ENCODE measurements at places on chromosomes 13 and 19.

- peaks cover 5% of the 10 kb centered on the region for H3K27me3 ChIP-seq
- DNase-seq = no peak
- no peak overlapping the region for H3K27ac ChIP-seq
Measured at GRCh38 chr19:32181216-32181920, 164.0 kb upstream of the ZNF507 start.

GRCh38 chr19:46115396-46116106, 8.9 kb downstream of the IGFL3 start:
- peak overlapping the region; percentile 34 for H3K4me3 ChIP-seq
- peaks cover 22% of the 10 kb centered on the region for H3K4me1 ChIP-seq
- no peaks in the 10 kb centered on the region for H3K36me3 ChIP-seq
- H3K27me3 ChIP-seq = peaks cover 78% of the 10 kb centered on the region

DNA sequence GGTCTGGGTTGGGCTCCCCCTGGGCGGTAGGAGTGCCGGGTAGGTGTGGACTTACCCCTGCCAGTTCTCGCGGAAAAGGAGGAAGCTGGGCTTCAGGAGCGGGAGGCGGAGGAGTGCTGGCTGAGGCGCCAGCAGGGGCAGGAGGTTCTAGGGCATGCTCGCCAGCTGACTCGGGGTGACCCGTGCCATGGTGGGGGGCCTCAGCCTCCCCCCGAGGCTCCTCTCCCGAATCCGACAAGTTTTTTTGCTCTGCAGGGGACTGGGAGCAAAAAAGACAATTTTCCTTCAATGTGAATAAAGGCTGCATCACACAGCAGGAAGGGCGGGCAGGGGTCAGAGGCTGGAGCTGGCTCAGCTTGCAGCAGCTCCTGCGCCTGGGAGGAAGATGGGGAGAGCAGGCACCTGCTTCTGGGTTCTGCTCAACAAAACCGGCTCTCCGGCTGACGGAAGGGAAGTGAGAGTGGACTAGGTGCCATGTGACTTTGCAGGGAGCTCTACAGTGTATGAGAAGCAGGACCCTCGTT, 26.5 kb downstream of the RANBP3 start:
- peak overlapping the region; percentile 96 for H3K27ac ChIP-seq
- peak overlapping the region; percentile 4 for H3K4me3 ChIP-seq
- H3K27me3 ChIP-seq = no peaks in the 10 kb centered on the region
- peaks cover 83% of the 10 kb centered on the region for H3K36me3 ChIP-seq

GRCh38 chr19:28553005-28553404, 659.9 kb downstream of the UQCRFS1 start:
- H3K4me3 ChIP-seq = no peak overlapping the region
- H3K27me3 ChIP-seq = no peaks in the 10 kb centered on the region
- H3K36me3 ChIP-seq = no peaks in the 10 kb centered on the region
- peak overlapping the region; percentile 23 for H3K27ac ChIP-seq
- no peak for DNase-seq

- no peaks in the 10 kb centered on the region for H3K4me1 ChIP-seq
- no peak overlapping the region for H3K27ac ChIP-seq
- no peaks in the 10 kb centered on the region for H3K36me3 ChIP-seq
- H3K4me3 ChIP-seq = no peak overlapping the region
Measured at GRCh38 chr13:36913463-36913862, 6.6 kb downstream of the SMAD9 start.

DNA sequence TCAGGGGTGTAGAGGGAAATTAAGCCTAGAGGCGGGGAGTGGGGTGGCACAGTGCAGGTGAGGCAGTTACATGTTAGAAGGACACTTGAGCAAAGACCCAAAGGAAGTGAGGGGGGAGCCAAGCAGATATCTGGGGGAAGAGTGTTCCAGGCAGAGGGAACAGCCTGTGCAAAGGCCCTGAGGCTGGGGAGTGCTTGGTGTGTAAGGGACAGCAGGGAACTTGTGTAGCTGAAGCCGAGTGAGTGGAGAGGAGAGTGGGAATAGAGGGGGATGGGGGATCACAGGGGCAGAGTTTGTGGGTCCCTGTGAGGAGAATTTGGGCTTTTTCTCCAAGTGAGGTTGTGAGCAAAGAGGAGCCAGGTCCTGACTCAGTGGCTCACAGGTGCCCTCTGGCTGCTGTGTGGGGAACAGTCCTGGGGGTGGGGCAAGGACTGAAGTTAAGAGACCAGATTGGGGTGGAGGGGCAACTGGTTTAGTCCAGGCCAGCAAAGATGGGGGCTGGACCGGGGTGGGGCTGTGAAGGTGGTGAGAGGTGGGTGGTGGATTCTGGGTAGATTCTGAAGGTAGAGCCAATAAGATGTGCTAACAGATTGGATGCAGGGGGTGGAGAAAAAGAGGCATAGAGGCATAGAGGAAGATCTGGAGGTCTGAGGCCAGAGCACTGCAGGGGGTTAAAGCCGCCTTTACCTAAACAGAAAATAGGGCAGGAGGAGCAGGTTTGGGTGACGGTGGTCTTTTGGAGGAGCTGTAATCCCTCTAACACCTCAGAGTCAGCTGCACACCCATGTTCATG, 75.3 kb downstream of the CACNA1A start:
- H3K4me1 ChIP-seq = no peaks in the 10 kb centered on the region
- H3K36me3 ChIP-seq = no peaks in the 10 kb centered on the region
- H3K27ac ChIP-seq = no peak overlapping the region
- no peak overlapping the region for H3K4me3 ChIP-seq
- DNase-seq = peak; percentile 62

GRCh38 chr19:6568816-6569215, 22.1 kb downstream of the CD70 start:
- H3K27ac ChIP-seq = no peak overlapping the region
- H3K27me3 ChIP-seq = peaks cover 25% of the 10 kb centered on the region
- H3K36me3 ChIP-seq = no peaks in the 10 kb centered on the region
- H3K4me1 ChIP-seq = no peaks in the 10 kb centered on the region
- DNase-seq = no peak
- H3K4me3 ChIP-seq = no peak overlapping the region

DNA sequence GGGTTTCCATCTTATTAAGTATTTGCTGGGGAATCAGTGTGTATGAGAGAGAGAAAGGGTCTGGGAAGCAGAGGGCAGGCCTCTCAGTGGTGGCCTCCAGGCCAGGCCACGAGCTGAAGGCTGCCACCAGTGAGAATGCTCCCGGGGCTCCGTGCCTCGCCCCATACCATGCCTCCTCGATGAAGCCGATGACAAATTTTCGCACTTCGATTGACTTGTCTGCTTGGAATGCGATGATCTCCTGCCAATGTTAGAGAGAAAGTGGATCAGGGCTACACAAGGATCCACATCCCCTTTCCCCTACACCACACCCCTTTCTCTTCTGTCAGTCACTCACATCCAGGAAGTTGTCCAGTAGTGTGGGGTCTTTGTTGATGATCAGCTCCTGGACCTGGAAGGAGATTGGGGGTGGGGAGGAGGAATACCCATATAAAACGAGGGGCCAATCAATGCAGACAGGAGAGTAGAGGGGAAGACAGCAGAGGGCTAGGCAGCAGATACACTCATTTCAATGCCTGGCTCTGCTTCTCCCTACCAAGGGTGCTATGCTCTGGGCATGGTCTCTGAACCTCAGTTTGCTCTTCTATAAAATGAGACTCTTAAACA, 10.7 kb downstream of the SYMPK start:
- peak overlapping the region; percentile 50 for H3K27ac ChIP-seq
- no peaks in the 10 kb centered on the region for H3K27me3 ChIP-seq
- H3K4me1 ChIP-seq = no peaks in the 10 kb centered on the region
- H3K4me3 ChIP-seq = no peak overlapping the region
- DNase-seq = no peak
- H3K36me3 ChIP-seq = peaks cover 96% of the 10 kb centered on the region

GRCh38 chr13:102392481-102393209, 9.2 kb downstream of the FGF14 start:
- peak overlapping the region; percentile 84 for H3K4me3 ChIP-seq
- H3K36me3 ChIP-seq = peaks cover 5% of the 10 kb centered on the region
- peaks cover 30% of the 10 kb centered on the region for H3K4me1 ChIP-seq
- H3K27me3 ChIP-seq = peaks cover 2% of the 10 kb centered on the region

DNA sequence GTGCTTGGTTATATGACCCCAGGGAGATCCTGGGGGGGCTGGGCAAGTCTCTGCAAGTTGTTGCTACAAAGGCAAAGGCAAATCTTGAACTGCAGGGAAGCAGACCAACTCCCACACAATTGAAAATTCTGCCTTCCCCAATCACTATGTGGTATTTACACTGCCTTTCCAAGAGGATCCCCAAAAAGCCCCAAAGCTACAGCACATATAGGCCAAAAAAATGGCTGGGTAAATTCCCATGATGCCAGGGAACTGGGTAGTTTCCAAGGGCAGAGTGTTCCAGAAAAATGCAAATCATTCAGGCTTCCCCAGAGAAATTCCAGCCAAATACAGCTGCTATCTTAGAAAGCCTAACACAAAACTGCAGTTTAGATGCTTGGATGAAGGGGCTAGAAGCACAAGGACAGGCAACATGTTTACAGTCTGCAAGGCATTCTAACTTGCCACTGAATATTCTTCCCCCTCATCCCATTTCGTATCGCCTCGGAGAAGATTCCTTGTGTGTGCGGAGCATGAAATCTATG, 6.2 kb downstream of the FOXO1 start:
- H3K27ac ChIP-seq = peak overlapping the region; percentile 88
- peak overlapping the region; percentile 57 for H3K4me3 ChIP-seq
- H3K27me3 ChIP-seq = no peaks in the 10 kb centered on the region
- H3K4me1 ChIP-seq = peaks cover 75% of the 10 kb centered on the region

GRCh38 chr13:32297206-32297605, 18.0 kb downstream of the ZAR1L start:
- H3K4me1 ChIP-seq = peaks cover 14% of the 10 kb centered on the region
- no peak for DNase-seq
- no peak overlapping the region for H3K27ac ChIP-seq
- no peaks in the 10 kb centered on the region for H3K36me3 ChIP-seq
- H3K4me3 ChIP-seq = no peak overlapping the region
- H3K27me3 ChIP-seq = peaks cover 13% of the 10 kb centered on the region

DNA sequence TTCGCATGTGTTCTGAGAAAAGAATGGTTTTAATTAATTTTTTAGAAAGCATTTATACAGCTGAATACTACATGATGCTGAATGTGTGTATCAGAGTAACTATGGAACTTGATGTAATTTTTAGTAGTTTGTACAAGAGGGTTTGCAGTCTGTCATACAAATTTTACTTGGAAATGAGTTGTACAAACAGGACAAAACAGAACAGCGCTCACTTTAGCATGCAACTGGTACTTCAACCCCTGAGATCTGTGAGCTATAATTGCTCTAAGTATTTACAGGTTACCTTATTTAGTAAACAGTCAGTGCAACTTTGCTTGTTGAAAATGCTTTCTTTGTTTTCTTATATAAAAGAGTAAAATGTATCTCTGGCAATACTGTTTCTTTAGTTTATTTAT, 706 bp downstream of the TNFRSF19 start:
- H3K27me3 ChIP-seq = peaks cover 79% of the 10 kb centered on the region
- peaks cover 14% of the 10 kb centered on the region for H3K4me1 ChIP-seq
- no peaks in the 10 kb centered on the region for H3K36me3 ChIP-seq
- DNase-seq = no peak

- no peak for DNase-seq
- H3K36me3 ChIP-seq = no peaks in the 10 kb centered on the region
- H3K27ac ChIP-seq = no peak overlapping the region
Measured at GRCh38 chr19:406971-407510, 1.9 kb downstream of the C2CD4C start.

- peaks cover 88% of the 10 kb centered on the region for H3K36me3 ChIP-seq
- H3K4me1 ChIP-seq = peaks cover 17% of the 10 kb centered on the region
- DNase-seq = no peak
- H3K27me3 ChIP-seq = no peaks in the 10 kb centered on the region
Measured at GRCh38 chr19:36483653-36484052, 5.7 kb downstream of the ZNF566 start.

- H3K4me1 ChIP-seq = peaks cover 13% of the 10 kb centered on the region
- H3K27ac ChIP-seq = no peak overlapping the region
- H3K36me3 ChIP-seq = no peaks in the 10 kb centered on the region
Measured at GRCh38 chr13:30129411-30129810, 177.9 kb downstream of the KATNAL1 start.

Measured in activated T-cell treated with anti-CD3 and anti-CD28 coated beads, Interleukin-2, amount 50 U/mL, for 24 hours (primary cell).